ENCODE measurements at places on chromosomes 6 and 20.
A peak's percentile ranks its signal among the peaks of the same experiment; 100 is the strongest.

GRCh38 chr6:164690241-164690640 is 619.2 kb downstream of the C6orf118 start:
- DNase-seq = no peak

- DNase-seq = peak; percentile 91
Observed at GRCh38 chr6:89073014-89073620, 7.4 kb upstream of the PNRC1 start.

- peak; percentile 29 for DNase-seq
Observed at GRCh38 chr20:438571-439469, 23.5 kb downstream of the TBC1D20 start.

- DNase-seq = peak; percentile 71
Observed at GRCh38 chr6:41846666-41847237, 48.4 kb downstream of the USP49 start.

Data from hematopoietic multipotent progenitor cell (in vitro differentiated cells).